ENCODE measurements at places on chromosomes 7 and 10. TPM values are rescaled to one million over a fixed set of nuclear protein-coding genes. Genes with fewer than 3 reads are reported as not detected.

Gene PPP1R3C
- total RNA-seq: 30.3 TPM

Gene CUBN
- 6.3 TPM for total RNA-seq

Gene LRIT1
- total RNA-seq: not detected

Gene C10orf67
- not detected for total RNA-seq

Gene WDR11
- 68.6 TPM for total RNA-seq

Gene HOXA5
- 10.7 TPM for total RNA-seq

Gene ARHGEF5
- 5.6 TPM for total RNA-seq

DNA sequence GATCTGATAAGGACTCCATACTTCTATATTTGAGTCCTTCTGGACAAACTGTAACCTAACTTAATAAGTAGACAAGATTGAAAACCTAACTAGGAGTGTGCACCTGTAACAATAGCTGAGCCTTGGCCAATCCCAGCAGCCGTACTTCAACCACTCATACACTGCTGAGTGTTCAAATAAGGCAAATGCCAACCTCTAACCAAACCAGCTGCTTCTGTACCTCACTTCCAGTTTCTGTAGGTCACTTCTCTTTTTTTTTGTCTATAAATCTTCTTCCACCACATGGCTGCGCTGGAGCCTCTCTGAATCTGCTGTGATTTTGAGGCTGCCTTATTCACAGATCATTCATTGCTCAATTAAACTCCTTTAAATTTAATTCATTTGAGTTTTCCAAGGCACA lies 753.2 kb downstream of the DNAJB9 start:
- DNase-seq: no peak

DNA sequence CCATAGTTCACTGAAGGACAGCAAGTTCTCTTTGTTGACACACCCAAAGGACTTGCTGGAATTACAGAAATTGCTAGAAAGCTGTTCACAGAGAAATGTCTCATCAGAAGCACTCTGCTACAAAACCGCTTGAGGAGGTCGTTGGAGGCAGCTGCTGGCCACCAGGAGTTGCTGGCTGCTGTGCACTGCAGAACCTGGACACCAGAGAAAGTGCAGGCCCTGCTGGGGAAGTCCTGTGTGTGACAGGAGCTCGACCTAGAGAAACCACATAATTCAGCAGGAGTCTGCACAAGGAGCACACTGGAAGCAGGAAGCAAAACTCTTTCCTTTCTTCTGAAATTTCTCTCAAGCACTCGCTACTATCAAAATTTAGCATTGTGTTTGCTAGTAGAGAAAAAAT lies 461.5 kb upstream of the GHITM start:
- DNase-seq: no peak

DNA sequence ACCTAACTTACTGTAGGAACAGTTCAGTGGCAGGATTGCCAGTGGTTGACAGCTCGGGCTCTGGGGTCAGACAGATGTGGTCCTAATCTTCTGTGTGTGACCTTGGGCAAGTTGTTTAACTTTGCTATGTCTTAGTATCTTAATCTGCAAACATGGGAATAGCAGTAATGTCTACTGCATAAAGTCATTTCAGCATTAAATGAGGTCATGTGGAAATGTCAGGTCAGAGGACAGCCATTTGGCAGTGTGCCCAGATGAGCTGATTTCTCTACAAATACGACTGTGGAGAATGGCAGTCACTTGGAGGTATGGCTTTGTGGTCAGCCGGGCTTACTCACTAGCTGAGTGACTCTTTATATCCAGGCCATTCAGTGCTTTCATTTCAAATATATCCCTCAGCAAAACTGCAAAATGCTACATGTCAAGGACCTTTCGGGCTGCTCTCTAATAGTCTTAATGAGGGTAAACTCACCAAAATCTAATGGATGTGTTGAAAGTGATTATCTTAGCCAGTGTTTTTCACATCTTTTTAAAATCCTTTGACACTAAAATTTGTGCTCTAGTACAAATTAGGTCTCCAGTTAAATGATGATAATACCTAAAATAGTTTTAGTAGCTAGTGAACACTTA lies 171.4 kb downstream of the ST7 start:
- DNase-seq: peak; percentile 68

- no peak for DNase-seq
Measured at GRCh38 chr7:118079369-118079768, 104.6 kb upstream of the LSM8 start.

DNA sequence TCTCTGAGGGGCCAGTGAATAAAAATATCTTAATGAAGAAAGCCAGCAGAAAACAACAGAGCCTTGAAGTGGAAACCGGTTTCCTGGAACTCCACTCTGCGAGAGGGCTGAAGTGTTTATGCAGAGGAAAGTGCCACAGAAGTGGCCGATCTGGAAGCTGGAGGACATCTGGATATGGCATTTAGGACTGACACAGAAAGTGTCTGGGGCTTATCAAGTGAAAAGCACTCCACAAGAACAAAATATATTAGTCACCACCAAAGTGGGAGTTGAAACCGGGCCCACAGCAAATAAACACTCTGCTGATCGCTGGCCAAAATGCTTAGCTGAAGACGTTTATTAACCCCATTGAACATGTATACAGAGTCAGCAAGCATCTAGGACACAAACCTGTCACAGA lies 7.8 kb downstream of the NOD1 start:
- DNase-seq: peak; percentile 68

GRCh38 chr7:121714559-121715303 lies 158.2 kb upstream of the PTPRZ1 start:
- no peak for DNase-seq

GRCh38 chr10:130027716-130028464 lies 63.8 kb upstream of the EBF3 start:
- no peak for DNase-seq

DNA sequence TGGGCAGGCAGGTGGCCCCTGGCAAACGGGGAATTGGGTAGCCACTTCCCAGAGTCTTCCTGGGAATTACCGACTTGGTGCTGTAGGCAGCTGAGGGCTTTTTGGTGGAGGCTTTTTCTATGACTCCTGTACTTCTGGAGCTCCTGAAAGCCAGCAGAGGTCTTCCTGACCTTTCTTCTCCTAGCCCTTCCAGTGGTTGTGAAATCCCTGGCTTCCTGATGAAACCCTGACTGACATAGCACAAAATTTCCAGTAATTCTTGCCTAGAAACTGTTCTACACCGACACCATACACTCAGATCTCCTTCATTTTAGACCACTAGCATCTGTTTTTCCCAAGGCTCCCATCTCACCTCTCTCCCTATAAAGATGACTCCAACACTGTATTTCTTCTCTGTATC lies 120.2 kb downstream of the STRA8 start:
- no peak for DNase-seq

GRCh38 chr10:68566351-68566750 lies 6.2 kb downstream of the TET1 start:
- DNase-seq: no peak

DNA sequence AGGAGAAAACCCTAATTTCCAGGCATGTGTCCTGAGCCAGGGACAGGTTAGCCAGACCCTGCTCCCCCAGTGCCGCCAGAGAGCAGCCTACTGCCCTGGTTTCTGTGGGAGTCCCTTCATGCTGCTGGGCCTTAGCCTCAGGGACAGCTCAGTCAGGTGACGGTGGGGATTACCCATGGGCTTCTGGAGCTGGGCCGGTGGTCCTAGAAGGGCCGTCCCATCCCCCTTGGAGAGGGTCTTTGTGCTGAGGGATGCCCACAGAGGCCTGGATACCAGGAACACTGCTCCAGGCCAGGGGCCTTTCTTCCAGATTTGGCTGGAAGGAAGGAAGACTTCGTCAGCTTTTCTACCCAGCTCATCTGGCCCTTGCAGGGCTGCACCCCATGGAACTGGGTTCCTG lies 71.4 kb upstream of the ZNF722 start:
- DNase-seq: no peak

- no peak for DNase-seq
Measured at GRCh38 chr7:102208826-102209225, 77.8 kb upstream of the SH2B2 start.

DNA sequence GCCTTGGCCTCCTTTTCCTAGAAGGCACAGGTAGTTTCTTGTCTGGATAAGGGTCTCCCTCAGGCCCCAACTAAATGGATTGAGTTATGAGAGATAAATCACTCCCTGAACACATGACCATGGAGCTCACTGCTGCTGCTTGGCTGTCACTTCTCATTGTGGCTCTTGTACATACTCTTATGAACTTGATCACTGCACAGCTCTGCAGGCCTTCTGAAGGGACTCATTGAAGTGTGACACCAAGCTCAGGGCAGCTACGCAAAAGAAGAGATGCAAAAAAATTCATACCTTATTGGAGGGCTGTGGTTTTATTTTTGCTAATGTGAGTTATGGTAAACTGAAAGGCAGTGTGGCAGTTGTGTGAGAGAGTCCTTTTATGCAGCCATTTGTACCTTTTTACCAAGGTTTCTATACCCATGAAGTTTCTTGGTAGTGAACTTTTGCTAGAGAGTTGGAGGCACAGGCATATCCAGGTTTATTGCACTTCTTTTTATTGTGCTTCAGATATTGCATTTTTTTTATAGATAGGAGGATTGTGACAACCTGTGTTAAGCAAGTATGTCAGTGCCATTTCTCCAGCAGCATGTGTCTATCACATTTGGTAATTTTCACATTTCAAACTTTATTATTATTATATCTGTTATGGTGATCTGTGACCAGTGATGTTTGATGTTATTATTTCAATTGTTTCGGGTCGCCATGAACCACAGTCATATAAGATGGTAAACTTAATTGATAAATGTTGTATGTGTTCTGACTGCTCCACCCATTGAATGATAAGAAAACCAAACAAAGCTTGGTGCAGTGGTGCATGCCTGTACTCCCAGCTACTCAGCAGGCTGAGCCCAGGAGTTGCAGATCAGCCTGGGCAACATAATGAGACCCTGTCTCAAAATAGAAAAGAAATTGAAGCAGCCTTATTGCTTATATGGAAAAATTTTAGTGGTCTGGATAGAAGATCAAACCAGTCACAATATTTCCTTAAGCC lies 100.6 kb downstream of the LRRC4 start:
- DNase-seq: no peak

GRCh38 chr10:51340845-51341610 lies 266.7 kb downstream of the PRKG1 start:
- DNase-seq: no peak

GRCh38 chr10:92692080-92692671 lies 2.4 kb downstream of the HHEX start:
- no peak for DNase-seq

- DNase-seq: no peak
Measured at GRCh38 chr7:30931161-30931928, 19.7 kb downstream of the AQP1 start.

- DNase-seq: no peak
Measured at GRCh38 chr10:819326-819725, 112.2 kb downstream of the LARP4B start.

DNA sequence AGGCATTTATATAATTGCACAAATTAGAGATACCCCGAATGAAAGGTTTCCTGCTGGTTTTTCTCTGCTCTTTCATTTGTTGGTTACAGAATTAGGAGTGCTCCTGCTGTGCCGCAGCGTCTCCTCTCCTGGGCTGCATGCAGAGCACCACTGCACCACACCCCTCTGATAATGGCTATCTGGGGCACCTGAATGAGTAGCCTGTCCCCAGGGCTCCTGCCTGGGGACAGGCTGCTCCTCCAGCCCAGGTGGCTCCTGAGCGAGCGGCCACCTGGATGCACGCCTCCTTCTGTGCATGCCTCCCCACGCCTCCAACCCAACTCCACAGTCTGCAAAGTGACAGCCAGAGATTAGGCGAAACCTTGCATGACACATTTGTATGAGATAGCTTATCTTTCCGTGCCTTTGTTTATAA lies 242.6 kb upstream of the FZD8 start:
- DNase-seq: no peak

All from uterus (tissue), 4 donors.